ENCODE measurements at places on chromosomes 1 and 21. TPM values are rescaled to one million over a fixed set of nuclear protein-coding genes. Genes with fewer than 3 reads are reported as not detected.

The SLC35F3 gene
- 0.86 TPM for total RNA-seq

- no peak for DNase-seq
Measured at GRCh38 chr1:212284332-212284743, 872 bp upstream of the PPP2R5A start.

GRCh38 chr1:225750420-225750819 lies 27.2 kb upstream of the SRP9 start:
- DNase-seq = no peak

DNA sequence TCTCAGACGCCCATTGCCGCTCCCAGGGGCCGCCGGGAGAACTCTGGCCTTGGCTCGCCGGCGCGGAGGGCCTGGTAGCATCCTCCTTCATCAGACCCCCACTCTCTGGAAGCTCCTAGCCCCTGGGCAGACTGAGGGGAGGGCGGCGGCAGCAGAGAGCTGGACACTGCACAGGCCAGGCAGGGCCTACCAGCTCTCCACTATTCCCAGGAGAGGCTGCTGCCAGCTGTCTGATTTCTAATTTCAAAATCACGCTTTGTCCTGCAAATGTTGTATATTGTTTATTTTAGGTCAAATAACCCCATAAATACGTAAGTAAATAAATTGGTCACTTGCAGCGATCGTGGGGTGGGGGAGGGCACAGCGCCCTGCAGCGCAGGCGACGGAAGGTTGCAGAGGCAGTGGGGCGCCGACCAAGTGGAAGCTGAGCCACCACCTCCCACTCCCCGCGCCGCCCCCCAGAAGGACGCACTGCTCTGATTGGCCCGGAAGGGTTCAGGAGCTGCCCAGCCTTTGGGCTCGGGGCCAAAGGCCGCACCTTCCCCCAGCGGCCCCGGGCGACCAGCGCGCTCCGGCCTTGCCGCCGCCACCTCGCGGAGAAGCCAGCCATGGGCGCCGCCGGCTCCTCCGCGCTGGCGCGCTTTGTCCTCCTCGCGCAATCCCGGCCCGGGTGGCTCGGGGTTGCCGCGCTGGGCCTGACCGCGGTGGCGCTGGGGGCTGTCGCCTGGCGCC lies at the start of gene MTARC1:
Gene MTARC1 (plus strand): TSS at position 577 of the 732 bp plus-strand sequence. CDS start 32 bp downstream, at position 609.
- DNase-seq = peak; percentile 13

DNA sequence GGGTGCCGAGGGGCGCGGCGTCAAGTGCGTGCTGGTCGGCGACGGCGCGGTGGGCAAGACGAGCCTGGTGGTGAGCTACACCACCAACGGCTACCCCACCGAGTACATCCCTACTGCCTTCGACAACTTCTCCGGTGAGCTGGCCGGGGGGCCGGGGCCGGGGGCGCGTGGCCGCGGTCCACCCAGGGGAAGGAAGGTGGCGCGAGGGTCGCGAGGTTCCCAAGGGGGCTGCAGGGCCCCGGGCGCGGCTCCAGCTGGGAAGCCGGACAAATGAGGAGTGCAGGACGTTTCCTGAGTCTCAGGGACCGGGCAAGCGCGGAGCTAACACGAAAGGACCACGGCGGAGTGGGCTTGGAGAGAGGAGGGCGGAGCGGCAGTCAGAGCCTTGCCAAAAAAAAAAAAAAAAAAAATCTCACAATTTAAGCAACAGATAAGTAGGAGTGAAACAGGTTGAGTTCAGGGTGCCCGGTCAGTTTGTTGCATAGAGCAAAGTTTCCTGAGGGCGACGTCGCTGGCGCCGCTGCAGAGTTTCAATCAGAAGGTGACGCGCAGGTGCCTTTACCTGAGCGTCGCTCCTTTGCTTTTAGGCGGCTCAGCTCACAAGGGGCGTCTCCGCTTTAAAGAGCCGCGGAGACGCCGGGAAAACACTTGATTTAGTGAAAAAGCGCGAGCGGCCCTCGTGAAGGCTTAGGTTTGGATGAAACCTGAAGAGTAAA lies 750 bp downstream of the RHOU start:
- peak; percentile 37 for DNase-seq

DNA sequence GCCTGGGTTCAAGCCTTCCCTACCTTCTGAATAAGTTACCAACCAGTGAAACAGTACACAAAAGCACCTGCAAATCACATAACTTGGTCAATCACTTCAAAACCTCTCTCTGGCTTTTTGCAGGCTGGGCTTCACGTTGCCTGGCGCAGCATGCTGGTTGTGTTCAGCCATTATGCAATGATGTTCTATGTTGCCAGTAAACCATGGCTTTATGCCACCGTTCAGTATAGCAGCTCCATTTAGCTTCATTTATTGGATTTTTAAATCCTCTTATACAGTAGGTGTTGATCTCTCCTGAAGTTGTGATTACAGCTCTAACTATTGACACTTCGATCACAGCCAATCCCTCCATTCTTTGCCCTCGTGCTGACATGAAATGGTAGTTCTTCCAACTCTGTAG lies 233.6 kb upstream of the PTBP2 start:
- DNase-seq = no peak

DNA sequence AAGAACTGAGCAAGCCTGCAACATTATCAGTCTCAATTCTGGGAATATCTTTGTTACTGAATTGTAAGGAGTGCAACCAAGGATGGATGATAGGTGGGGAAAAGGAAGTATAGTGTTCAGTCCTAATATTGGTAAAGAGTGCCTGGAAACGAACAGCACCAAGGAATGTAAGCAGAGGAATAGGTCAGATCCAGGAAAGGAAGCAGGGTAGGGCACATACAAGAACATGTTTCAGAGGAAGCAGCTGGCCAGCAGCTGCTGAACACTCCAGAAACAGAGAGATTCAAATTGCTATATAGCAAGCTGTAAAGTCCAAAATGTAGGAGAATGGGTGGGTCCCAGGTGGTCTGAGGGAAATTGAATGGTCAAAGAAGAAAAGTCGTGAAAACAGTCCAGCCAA lies 37.9 kb downstream of the CRB1 start:
- DNase-seq = no peak

- DNase-seq = no peak
Measured at GRCh38 chr1:43507296-43508295, 23.1 kb upstream of the PTPRF start.

DNA sequence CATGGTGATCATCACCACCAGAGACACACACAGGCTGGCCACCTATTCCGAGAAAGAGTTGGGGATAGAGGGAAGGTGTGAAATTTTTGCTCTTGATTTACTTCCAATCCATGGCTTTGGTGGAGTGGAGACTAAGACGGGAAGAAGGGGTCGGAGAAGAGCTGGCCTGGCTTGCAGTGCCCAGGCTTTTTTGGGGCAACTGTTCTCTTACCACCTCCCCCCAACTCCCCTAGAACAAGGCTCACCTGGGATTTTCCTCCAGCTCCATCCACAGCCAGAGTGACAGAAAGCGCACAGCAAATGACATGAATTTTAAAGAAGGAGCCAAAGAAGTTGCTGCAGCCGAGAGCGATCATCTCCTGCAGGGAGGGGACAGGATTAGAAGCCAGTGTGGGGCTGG lies 16.0 kb downstream of the SLC26A9 start:
- no peak for DNase-seq

GRCh38 chr21:32666258-32666657 lies 54.1 kb upstream of the CFAP298 start:
- DNase-seq = no peak
